Stimulated activated CD4-positive, alpha-beta T cell treated with anti-CD3 and anti-CD28 coated beads, Interleukin-2, amount 100 ng/mL, for 48 hours (primary cell): ENCODE measurements at places on chromosomes 11 and 22.
A peak's percentile ranks its signal among the peaks of the same experiment; 100 is the strongest.

- DNase-seq = no peak
Measured at GRCh38 chr11:34105957-34106504, 602 bp downstream of the NAT10 start.

DNA sequence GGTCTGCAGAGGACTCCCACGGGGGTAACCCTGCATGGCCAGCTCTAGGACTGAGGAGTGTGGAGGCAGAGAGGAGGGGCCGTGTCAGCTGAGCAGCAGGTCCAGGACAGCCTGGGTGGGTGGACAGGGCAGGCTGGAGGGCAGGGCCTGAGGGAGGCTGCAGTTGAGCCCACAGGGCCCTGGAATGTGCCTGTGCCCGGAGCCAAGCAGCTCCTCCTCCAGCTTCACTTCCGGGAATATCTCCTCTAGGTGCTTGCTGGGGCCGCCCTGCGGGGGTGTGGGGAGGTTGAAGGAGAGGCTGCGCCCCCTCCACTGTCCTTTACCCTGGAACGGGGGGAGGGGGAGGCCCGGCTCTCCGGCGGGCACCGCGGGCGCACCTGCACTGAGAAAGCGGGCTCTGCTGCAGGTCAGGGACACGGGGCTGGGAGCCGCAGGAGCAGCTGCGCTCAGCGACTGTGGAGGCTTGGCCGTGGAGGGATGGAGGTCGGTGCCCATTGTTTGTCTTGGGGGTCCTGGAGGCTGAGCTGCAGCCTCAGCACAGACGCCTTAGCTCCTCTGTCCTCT is 1293.2 kb downstream of the BRD1 start:
- no peak for DNase-seq

- no peak for DNase-seq
Measured at GRCh38 chr11:71488681-71489270, 35.8 kb downstream of the NADSYN1 start.

GRCh38 chr11:59151761-59152160 is 9.1 kb downstream of the FAM111A start:
- DNase-seq = no peak

DNA sequence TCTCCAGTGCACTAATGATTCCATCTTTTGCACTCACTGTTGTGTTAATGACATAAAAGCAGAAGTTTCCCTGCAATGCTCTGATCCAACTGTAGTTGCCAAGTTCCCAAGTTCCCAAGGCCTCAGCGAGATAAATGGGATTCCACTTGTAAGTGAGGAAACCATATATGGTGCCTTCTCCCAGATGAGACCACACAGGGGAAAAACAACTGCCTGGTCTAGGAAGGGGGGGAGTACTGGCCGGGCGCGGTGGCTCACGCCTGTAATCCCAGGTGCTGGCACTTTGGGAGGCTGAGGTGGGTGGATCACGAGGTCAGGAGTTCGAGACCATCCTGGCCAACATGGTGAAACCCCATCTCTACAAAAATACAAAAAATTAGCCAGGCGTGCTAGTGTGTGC is 23.3 kb upstream of the RELA start:
- no peak for DNase-seq

DNA sequence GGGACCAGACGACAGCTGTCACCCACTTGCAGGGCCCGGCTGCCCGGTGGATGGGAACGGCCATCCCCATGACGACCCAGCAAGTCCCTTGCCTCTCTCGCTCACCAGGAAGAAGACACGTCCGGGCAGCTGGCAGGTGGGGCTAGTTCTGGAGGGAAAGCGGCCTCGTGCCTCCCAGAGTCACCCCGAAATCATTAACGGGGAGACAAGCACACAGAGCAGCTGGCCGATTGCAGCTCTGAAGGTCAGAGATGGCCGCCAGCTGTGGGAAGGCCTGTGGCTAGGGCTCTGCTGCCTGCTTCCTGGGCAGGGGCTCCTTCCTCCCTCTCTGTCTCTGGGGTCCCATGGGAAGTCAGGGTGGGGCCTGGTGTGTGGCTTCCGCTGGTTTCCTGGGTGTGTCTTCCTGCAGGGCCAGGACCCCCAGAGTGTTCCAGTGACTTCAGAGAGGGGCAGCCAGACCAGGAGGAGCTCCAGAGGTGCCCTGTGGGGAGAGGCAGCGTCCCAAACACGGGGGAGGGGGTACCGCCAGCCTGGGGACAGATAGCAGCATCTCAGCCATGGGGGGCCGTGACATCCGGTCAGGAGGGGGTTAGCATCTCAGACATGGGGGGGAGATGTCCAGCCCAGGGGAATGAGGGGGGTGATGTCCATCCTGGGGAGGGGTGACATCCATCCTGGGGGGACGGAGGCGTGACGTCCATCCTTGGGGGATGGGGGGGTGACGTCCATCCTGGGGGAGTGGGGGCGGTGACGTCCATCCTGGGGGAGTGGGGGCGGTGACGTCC is 114.9 kb downstream of the KCNQ1 start:
- DNase-seq = no peak

DNA sequence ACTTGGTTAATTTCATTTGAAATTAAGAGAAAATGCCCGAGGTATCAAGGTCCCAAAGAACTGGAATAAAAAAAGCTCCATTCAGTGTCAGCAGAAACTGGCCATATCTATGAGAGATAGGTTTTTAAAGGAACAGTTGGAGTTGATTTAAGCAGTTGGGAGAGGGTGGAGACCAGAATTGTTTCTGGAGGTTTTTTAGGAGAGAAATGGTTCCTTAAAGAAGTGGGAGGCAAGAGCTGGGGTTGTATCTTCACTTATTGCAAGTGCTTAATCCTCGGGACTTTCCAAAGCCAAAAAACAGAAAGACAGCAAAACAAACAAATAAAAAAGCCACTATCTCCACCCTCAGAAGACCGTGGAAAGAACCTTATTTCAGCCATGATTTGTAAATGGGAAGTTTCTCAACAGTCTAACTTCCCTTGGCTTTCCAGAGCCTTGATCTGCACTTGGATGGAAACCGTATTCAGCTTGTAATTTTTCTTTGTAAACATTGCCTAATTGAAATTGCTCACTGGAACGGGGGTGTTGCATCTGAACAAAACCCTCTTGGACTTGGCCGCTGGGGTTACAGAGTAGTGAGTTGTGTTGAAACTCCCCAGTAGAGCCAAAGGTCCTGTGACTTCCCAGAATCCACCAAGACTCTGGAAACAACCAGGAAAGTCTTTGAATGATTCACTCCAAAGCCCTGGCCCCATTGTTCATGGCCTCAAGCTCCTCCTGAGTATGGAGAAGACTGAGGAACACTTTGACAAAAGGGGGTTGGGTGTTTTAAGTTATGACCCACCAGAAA is 115.6 kb downstream of the SLC1A2 start:
- DNase-seq = no peak

DNA sequence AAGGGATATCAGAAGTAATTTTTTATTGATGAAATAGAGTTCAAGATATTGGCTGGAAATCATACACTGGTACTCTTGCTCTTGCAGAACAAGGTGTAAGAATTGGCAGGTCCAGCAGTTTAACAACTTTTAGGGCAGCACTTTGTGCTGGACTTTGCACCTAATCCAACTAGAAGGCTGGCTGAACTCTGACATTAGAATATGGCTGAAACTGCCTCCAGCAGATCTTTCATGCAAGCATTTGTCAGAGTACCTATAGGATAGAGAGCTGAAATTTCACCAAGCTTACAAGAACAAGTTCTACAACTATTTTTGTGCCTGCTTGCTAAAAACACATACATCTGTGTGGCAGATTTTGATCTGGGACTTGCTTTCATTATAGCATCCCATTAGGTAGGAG is 17.2 kb downstream of the HPS5 start:
- no peak for DNase-seq

DNA sequence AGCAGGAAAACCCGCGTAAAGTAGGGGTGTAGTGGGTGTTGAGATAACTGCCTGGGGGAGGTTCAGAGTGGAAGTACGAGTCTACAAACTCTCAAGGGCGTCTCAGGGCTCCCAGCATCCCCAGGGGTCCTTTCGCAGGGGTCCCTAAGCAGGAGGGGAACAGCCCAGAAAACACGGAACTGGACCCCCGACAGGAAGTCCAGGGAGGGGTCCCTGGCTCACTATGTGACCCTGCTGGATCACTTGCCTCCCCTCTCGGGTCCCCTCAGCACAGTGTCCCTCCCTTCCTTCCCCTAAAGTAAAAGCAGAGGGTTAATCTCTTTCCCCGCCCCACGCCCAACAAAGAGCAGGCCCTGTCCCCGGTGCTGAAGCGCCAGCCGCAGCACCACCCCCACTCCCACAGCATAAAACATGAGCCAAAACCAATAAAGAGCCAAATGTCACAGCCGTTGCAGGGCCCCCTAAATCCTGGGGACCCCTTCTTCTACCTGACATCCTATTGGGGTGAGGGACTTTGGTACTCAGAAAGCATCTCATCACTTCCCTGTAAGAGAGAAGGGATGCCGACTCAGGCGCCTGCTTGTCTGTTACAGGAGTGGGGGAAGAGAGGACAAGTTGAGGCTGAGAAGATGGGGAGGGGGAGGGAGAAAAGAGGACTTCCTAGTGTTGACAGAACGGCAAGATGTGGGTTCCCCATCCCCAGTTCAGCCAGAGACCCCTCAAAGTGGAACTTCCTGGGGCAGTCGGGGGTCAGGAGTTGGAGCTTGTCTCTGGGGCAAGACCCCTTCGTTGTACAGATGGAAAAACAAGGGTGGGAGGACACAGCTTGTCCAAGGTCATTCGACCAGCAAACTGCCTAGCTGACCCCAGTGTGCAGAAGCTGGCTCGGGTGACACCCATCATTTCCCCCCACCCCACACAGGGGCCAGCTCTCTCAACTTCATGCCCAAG is 1.4 kb upstream of the NEFH start:
- no peak for DNase-seq

DNA sequence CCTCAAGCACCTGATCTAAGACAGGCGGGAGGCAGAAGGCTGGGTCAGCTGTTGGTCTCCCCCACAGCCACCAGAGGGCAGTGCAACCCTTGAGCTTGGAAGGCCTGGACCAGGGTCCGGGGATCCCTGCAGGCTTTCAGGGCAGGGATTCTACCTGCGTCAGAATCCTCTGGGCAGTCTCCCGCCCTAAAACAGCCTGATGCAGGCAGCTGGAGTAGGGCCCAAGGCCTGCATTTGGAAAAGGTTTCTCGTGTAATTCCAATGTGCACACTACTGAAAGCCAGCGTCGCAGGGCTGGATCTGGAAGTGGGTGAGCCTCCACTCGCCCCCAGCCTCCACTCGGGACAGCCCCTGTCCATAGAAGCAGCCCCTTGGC is 31.8 kb downstream of the BID start:
- peak; percentile 76 for DNase-seq

DNA sequence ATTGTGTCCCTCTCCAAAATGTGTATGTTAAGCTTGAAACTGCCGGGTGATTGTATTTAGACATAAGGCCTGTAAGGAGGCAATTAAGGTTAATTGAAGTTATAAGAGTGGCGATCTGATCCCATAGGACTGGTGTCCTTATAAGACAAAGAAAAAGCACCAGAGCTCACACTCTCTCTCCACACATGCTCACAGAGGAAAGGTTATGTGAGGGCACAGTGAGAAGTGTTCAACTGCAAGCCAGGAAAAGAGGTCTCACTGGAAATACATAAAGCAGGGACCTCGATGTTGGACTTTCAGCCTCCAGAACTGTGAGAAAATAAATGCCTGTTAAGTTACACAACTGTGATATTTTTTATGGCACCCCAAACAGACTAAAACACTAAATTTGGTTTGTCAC is 1233.8 kb upstream of the CNTN5 start:
- DNase-seq = no peak

DNA sequence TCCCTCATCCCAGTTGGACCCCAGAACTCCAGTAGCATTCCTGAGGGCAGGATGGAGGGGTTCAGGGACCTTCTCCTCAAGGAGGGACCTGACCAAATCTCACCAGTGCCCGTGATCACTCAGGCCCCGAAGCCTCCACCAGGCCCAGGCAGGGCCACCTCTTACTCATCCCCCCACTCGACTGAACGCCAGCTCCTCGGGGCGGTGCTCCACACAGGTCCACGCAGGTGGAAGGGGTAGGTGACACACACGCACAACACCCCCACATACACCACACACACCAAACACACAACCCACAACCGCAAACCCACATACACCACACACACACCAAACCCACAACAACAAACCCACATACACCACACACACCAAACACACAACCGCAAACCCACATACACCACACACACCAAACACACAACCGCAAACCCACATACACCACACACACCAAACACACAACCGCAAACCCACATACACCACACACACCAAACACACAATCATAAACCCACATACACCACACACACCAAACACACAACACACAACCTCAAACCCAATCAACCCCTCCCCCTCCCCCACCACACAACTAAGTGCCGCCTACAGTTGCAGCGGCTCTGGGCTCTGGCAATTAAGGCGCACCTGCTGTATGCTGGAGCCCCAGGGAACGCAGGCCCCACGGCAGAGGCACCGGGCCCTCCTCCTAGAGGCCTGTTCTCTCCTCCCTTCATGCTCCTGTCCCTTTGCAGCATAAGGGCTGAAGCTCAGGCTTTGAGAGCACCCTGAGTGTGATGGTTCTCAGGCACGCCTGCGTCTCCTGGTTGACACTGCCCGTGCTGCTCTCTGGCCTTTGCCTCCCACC is 1318.1 kb downstream of the TBC1D22A start:
- DNase-seq = no peak

DNA sequence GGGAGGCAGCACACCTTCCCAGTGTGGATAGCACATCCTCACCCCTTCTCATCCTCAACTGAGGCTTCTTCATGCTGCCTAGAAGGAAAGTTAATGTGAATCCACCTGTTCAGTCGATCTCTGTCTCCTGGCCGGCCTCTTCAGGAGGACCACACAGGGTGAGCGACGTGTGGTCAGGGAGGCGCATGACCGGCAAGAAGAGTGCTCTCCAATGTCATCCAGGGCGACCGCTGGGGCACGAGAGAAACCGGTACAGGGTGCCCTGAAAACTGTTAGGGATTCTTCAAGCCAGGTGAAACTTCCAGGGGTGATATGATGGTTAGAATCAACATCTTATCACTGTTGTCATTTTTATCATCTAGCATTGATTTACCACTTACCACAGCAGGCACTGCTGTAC is 43.0 kb downstream of the IGSF9B start:
- DNase-seq = no peak

DNA sequence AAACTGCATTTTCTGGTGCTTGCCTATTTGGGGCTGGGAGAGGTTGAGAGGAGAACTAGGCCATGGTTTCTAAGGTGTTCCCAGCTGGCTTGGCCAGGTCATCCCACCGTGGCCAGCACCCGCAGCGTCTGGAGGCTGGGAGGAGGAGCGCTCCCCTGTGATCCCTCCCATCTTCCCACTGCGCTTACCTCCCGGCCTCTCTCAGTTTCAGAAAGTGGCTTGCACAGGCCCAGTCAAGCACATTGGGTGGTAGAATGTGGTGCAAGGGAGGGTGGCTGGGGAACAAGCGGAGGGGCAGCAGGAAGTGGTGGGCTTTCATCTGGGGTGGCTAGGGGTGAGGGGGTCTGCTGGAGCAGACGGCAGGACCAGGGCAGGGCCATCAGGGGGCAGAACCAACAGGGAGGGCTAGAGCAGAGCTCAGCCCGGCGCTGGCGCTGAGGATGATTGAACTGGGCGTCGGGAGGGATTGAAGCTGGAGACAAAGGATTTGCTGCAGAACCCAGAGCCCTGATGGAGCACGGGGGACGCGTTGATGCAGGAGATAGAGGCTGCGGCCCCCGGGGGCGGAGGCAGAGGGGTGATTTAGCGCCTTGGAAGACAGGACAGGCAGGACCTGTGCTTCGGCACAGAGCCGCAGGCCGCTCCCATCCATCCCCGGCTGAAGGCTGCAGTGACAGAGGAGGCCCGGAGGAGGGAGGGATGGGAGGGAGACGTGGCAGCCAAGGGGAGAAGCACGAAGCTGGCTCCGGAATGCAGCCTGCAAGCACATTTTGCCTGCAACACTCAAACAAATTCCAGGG is 76.0 kb downstream of the TRIM29 start:
- DNase-seq = no peak
